ENCODE measurements at places on chromosomes 6 and 20. TPM values are rescaled to one million over a fixed set of nuclear protein-coding genes. Genes with fewer than 3 reads are reported as not detected.
A peak's percentile ranks its signal among the peaks of the same experiment; 100 is the strongest.

- DNase-seq, result no peak
Measured at GRCh38 chr20:52349806-52350205, 158.2 kb upstream of the ZFP64 start.

The RAMACL gene
- total RNA-seq, result 1.4 TPM

GRCh38 chr6:28693751-28694443 is 168.2 kb downstream of the GPX5 start:
- no peak for DNase-seq

GRCh38 chr20:11546939-11547338 is 370.8 kb upstream of the BTBD3 start:
- no peak for DNase-seq

The SNAP25 gene
- total RNA-seq, result 5.1 TPM

GRCh38 chr6:163707387-163708355 is 293.2 kb downstream of the QKI start:
- DNase-seq, result no peak

The TMEM217 gene
- total RNA-seq, result 5.3 TPM

The RSPO3 gene
- 11.7 TPM for total RNA-seq

DNA sequence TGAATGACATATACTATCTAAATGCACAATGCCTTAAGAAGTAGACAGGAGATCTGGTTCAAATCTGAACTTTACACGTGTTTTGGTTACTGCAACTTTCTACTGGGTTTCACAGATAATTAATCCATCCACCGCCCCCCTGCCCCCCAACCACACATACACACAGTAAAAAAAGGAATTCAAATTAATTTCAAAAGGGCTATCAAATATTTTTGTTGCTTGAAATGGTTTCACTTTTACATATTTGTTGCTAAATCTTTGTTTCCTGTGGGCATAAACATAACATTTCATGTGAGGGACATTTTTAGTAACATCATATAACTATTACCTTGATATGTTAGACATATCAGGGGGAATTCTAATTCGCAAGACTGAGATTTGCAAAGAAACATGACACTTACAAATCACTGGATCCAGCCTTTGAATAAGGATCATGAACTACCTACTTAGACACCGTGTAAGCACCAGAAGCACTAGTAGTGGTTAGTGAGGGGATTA is 7.5 kb downstream of the NEDD9 start:
- DNase-seq, result no peak

The TBXT gene
- not detected for total RNA-seq

DNA sequence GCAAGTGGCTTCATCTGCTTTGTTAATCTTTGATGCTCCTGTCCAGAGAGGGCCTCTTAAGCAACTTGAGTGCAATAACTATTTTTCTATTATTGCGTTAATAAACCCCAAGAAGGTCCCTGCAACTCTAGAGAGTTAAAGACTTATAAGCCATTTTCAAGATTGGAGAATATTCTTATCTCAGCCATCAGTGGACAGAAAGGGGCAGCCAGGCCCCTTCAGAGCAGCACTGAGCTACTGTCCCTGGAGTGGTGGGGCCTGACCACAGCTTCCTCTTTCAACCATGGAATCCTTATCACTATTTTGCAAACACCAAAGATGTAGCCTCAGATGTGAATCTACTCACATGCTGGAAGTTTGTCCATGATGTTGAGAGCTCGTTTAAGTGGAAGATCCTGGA is 2.8 kb upstream of the MAS1L start:
- DNase-seq, result no peak

- no peak for DNase-seq
Measured at GRCh38 chr6:124487623-124488431, 474.4 kb upstream of the RNF217 start.

The TSPO2 gene
- not detected for total RNA-seq

DNA sequence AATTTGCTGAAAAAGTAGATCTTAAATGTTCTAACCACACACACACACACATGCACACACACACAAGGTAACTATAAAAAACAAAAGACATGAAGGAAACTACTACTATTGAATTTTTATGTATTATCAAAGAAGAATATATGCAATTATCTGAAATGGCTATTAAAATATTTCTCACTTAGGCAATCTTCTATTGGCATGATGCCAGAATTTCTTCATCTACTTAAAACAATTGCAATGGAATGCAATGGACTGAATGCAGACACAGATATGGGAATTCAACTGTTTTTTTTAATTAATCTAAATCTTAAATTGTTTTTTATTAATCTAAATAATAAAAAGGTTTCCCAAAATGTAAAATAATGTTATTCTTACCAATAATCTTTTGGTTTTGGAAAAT is 152.6 kb upstream of the SMLR1 start:
- DNase-seq, result no peak

The HLA-C gene
- total RNA-seq, result 129 TPM

DNA sequence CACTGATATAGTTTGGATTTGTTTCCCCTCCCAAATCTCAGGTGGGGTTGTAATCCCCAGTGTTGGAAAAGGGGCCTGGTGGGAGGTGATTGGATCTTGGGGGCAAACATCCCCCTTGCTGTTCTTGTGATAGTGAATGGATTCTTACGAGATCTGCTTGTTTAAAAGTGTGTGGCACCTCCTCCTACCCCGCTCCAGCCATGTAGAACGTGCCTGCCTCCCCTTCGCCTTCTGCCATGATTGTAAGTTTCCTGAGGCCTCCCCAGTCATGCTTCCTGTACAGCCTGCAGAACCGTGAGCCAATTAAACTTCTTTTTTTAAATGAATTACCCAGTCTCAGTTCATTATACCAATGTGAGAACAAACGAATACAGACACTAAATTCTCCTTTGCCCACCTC is 26.7 kb downstream of the SLC52A3 start:
- no peak for DNase-seq

- DNase-seq, result no peak
Measured at GRCh38 chr6:122077603-122078002, 321.8 kb upstream of the HSF2 start.

The GABRR1 gene
- not detected for total RNA-seq

- peak; percentile 48 for DNase-seq
Measured at GRCh38 chr20:57162362-57162652, 104.1 kb downstream of the BMP7 start.

The AGER gene
- 2.8 TPM for total RNA-seq

The VNN1 gene
- total RNA-seq, result 3.2 TPM

The POM121L2 gene
- not detected for total RNA-seq

GRCh38 chr6:79335133-79335674 is 100.7 kb upstream of the HMGN3 start:
- no peak for DNase-seq

DNA sequence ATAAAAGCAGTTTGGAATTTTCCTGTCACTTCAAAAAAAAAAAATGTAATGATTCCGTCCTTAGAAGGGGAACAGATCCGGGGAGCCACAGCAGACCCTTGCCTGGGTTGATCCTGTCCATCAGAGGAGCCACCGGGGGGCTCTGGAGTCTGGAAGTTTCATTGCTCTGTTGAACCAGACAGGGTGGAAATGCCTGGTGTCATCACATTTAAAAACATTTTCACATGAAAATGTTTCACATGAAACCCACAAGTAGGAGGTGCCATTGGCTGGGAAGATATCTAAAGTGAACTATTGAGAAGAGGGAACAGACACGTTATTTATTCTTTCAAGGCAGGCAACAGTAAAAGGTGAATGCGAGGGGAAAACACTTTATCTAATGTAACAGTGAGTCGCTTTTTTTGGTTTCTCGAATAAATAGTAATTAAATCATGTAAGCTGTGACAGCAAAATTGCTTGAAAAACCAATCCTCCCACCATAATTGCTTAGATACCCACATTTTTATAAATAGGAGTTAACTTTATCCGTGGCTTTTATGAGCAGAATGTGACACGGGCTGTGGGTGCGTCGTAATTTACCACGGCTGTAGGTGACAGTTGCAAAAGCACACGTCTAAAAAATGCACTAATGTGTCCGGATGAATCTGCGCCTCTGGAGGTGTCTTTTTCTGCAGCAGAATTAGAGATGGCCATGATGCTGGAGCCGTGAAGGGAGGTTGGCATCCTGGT is 323.4 kb downstream of the TAF4 start:
- no peak for DNase-seq

The PHACTR1 gene
- total RNA-seq, result 3.9 TPM

The SIRPB2 gene
- 9.6 TPM for total RNA-seq

The FAM83C gene
- total RNA-seq, result not detected

The GJA1 gene
- 15.0 TPM for total RNA-seq

GRCh38 chr6:44572346-44572745 is 184.8 kb downstream of the CDC5L start:
- no peak for DNase-seq

Measured in sigmoid colon (tissue), 7 donors.